ENCODE measurements at places on chromosomes 6 and 20. TPM values are rescaled to one million over a fixed set of nuclear protein-coding genes. Genes with fewer than 3 reads are reported as not detected.

The PMEPA1 gene
- not detected for total RNA-seq

The TOX2 gene
- total RNA-seq = 5.6 TPM

The ADTRP gene
- total RNA-seq = 1.0 TPM

The ADGB gene
- not detected for total RNA-seq

The KCNK16 gene
- not detected for total RNA-seq

The ABRACL gene
- 69.6 TPM for total RNA-seq

The SLC17A1 gene
- total RNA-seq = not detected

The MOG gene
- not detected for total RNA-seq

The PARD6B gene
- total RNA-seq = 4.1 TPM

The TTI1 gene
- total RNA-seq = 30.8 TPM

The SPTLC3 gene
- total RNA-seq = not detected

The CDSN gene
- total RNA-seq = not detected

The TFAP2C gene
- total RNA-seq = not detected

The DDX27 gene
- 41.4 TPM for total RNA-seq

The PNISR gene
- 113 TPM for total RNA-seq

The AVP gene
- total RNA-seq = not detected

The CDH26 gene
- total RNA-seq = 1.8 TPM

The PROKR2 gene
- not detected for total RNA-seq

The TMEM170B gene
- 1.4 TPM for total RNA-seq

The PM20D2 gene
- total RNA-seq = 3.8 TPM

Measured in natural killer cell treated with Interleukin-12 subunit alpha and Interleukin-12 subunit beta and Interleukin-15 and Interleukin-18, amount 100 ng/mL, for 72 hours (primary cell).